ENCODE measurements at places on chromosomes 11 and 22.
A peak's percentile ranks its signal among the peaks of the same experiment; 100 is the strongest.

GRCh38 chr11:85740481-85741400 lies 54.7 kb upstream of the CCDC89 start:
- DNase-seq: no peak

- peak; percentile 13 for DNase-seq
These were observed 34.7 kb upstream of the SEPTIN5 start for GRCh38 chr22:19679522-19680101.

DNA sequence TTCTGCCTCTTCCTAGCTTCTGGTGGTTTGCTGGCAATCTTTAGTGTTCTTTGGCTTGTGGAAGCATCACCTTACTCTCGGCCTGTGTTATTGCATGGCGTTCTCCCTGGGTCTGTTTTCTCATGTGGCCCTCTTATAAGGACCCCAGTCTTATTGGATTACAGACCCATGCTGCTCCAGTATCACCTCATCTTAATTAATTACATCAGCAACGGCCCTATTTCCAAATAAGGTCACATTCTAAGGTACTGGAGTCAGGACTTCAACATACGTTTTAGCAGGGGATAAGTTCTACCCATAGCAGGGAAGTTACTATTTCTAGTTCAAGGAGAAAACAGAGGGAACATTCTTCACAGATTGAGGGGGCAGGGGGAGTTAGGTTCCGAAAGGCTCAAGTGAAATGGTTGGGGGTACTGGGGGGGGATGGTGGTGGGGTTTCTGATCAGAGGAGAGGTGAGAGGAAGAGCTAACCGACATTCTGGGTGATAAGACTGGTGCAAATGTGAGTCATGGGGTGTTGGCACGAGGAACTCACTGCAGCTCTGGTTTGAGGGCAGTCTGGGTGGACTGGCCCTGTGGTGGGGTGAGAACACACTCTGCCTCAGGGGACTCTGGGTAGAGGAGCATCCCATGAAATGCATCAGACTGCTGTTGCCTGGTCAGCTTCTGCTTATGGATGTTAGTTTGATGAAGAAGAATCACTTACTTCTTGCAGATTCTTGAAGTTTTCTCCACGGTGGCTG lies 51.5 kb upstream of the ZBED5 start:
- DNase-seq: no peak

GRCh38 chr22:46763051-46763705 lies 728 bp downstream of the TBC1D22A start:
- DNase-seq: no peak

DNA sequence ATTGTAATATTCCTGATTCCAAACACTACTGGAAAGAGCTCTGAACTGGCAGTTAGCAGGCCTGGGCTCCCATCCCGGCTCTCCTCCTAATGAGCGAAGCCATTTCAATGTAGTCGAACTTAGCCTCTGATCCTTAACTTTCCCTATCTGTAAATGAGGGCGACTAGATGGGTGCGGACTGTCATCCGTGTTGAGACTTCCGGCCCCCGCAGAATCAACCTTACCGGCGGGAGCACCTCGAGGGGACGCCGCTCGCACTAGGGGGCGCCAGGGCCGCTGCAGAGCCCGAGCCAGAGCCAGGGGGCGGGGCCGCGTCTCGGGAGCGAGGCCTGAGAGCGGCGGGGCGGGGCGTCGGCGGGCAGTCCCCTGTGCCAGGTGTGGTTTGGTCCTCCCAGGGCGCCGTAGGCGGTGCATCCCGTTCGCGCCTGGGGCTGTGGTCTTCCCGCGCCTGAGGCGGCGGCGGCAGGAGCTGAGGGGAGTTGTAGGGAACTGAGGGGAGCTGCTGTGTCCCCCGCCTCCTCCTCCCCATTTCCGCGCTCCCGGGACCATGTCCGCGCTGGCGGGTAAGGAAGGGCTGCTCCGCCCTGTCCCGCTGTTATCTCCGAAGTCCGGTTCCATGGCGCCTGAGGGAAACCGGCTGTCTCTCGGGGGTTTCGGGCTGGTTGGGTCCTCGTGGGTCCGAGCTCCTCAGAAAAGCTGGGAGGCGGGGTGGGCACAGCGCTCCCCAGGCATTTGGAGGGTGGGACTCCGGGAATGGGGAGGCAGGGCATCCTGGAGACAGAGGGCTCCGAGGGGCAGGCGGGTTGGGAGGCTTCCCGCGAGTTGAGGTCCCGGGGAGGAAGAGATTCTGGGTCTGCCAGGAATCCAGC lies at the start of gene LIMK2:
Gene LIMK2, plus strand, starts transcription at position 437 of the 869 bp plus-strand sequence. Its CDS starts 111 bp downstream, at position 548.
- DNase-seq: peak; percentile 93

Data from stimulated activated CD8-positive, alpha-beta memory T cell treated with anti-CD3 and anti-CD28 coated beads, Interleukin-15, amount 100 ng/mL, for 1 hour (primary cell).